Endothelial cell (in vitro differentiated cells): ENCODE measurements at places on chromosomes 7 and 10.

DNA sequence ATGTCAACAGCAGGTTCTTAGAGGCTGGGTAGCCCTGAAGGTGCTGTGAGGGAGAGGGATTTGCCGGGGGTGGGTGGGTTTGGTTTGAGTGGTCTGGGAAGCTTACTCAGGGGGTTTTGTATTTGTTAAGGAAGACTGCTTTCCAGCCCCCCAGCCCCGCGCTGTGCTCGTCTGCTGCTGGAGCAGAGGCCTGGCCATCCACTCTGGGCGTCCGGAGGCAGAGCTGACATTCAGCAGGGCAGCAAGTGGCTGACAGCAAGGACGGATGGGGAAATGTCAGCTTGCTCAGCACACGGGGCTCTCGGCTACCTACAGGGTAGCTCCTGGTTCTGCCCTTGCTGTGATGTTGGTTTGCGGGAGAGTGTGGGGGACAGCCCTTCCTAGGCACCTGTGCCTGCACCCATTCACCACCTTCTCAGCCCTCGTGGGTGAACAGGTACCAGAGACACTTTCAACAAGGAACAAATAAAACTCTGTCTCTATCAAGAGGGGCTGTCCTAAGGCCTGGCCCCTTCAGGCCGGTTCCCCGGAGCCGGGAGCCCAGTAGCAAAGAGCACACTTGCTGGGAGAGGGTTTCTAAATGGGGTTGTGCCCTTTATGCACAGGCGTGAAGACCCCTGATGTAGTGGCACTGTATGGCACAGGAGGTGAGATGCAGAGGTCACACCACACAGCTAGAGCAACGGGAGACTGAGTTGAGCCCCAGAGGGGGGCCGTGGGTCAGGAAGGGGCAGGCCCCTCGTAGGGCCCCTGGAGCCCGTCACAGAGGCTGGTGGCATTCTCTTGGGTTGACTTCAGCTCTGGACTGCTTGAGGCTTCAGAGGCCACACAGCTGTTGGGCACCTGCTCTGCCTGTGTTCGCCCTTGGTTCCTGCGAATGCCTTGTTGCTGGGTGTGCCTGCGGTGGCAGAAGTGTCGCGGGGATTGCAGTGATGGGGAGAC is 72.2 kb upstream of the SHH start:
- peaks cover 17% of the 10 kb centered on the region for H3K27me3 ChIP-seq
- no peak for DNase-seq
- peak overlapping the region; percentile 39 for H3K27ac ChIP-seq
- H3K4me3 ChIP-seq = no peak overlapping the region

- no peak overlapping the region for H3K4me3 ChIP-seq
- peaks cover 11% of the 10 kb centered on the region for H3K4me1 ChIP-seq
- no peaks in the 10 kb centered on the region for H3K36me3 ChIP-seq
- DNase-seq = no peak
- peak overlapping the region; percentile 48 for H3K27ac ChIP-seq
Measured at GRCh38 chr7:65744406-65744805, 128.5 kb upstream of the VKORC1L1 start.

- H3K27ac ChIP-seq = peak overlapping the region; percentile 55
- H3K27me3 ChIP-seq = peaks cover 18% of the 10 kb centered on the region
- H3K4me3 ChIP-seq = peak overlapping the region; percentile 99
- peaks cover 66% of the 10 kb centered on the region for H3K4me1 ChIP-seq
- H3K36me3 ChIP-seq = peaks cover 16% of the 10 kb centered on the region
Measured at GRCh38 chr7:16646472-16647072, 591 bp downstream of the BZW2 start.

GRCh38 chr10:86388119-86388704 is 21.6 kb upstream of the GRID1 start:
- peaks cover 28% of the 10 kb centered on the region for H3K27me3 ChIP-seq
- peaks cover 7% of the 10 kb centered on the region for H3K4me1 ChIP-seq
- peak overlapping the region; percentile 11 for H3K27ac ChIP-seq
- no peak overlapping the region for H3K4me3 ChIP-seq
- no peaks in the 10 kb centered on the region for H3K36me3 ChIP-seq

DNA sequence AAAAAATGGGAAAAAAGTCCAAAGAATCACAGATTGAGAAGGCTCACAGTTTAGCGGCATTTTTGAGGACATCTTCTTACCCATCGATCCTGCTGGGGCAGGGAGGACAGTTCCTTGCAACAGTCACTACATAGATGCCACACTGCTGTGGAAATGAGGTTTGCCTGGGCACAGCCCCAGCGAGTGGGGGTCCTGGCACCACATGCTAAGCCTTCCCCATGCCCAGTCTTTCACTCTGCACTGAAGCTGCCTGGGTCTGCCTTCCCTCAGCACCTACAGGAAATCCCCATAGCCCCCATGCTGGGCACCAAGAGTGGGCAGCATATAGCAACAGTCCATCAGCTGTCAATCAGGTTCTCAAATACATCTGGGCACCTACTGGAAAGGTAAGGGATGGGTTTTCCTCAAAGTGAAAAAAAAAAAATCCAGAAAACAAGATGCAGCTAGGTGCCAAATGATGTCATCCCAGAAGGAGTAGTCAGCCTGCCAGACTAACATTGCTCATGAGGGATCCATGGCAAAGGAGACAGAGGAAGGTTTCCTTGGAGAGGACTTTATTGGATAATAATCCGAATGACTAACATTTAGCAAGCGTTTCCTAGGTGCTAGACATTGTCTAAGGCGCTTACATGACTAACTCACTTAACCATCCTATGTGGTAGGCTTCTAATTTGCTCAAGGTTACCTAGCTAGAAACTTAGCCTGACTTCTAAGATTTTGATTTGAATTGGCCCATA is 125.7 kb upstream of the CXCL12 start:
- no peak overlapping the region for H3K27ac ChIP-seq
- H3K36me3 ChIP-seq = no peaks in the 10 kb centered on the region
- H3K4me3 ChIP-seq = no peak overlapping the region
- H3K27me3 ChIP-seq = no peaks in the 10 kb centered on the region
- DNase-seq = no peak

DNA sequence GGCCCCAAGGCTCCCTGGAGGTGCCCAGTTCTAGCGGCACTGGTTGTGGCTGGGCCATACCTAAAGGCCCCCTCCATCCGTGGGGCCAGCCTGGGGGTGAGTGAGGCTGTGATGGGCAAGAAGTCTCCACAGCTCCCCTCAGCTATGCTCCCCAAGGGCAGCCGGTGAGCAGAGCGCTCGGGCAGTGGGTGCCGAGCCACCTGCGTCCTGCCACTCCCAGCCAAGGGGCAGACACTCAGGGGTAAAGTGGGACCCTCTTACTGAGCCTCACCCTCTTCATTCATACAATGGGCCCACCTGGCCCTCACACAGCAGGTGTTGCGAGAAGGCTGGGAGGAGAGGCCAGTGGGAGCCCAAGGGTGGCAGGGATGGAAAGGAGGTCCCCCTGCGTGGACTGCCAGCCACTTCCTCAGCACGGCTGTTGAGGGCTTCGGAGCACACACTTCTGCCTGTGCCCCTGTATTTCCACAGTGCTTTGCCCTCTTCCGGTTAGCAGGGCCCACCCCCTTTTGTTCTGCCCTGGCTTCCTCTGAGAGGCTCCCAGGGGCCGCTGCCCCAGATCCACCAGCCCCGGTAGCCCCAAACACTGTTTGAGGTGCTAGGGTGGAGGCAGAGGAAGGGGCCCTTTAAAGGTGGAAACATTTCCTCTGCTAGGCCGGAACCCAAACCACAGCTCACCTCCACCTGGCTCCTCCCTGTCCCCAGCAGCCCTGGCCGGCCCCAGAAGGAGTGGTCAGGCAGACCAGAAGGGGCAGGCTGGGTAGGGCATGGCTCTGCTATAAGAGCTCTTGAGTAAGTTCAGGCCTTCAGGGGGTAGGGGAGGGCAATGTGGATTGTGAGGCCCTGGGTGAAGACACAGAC is 16.4 kb upstream of the C10orf105 start:
- no peak overlapping the region for H3K4me3 ChIP-seq
- H3K27me3 ChIP-seq = peaks cover 3% of the 10 kb centered on the region
- H3K27ac ChIP-seq = no peak overlapping the region
- H3K4me1 ChIP-seq = peaks cover 16% of the 10 kb centered on the region

- H3K36me3 ChIP-seq = no peaks in the 10 kb centered on the region
- H3K27me3 ChIP-seq = peaks cover 9% of the 10 kb centered on the region
- no peak for DNase-seq
- H3K4me3 ChIP-seq = no peak overlapping the region
- H3K27ac ChIP-seq = no peak overlapping the region
Measured at GRCh38 chr7:101728128-101728527, 89.3 kb upstream of the CUX1 start.

GRCh38 chr7:22339725-22340390 is 17.1 kb downstream of the RAPGEF5 start:
- no peak for DNase-seq
- peaks cover 17% of the 10 kb centered on the region for H3K4me1 ChIP-seq
- H3K36me3 ChIP-seq = peaks cover 33% of the 10 kb centered on the region
- H3K27me3 ChIP-seq = peaks cover 6% of the 10 kb centered on the region
- H3K4me3 ChIP-seq = peak overlapping the region; percentile 33
- H3K27ac ChIP-seq = no peak overlapping the region

DNA sequence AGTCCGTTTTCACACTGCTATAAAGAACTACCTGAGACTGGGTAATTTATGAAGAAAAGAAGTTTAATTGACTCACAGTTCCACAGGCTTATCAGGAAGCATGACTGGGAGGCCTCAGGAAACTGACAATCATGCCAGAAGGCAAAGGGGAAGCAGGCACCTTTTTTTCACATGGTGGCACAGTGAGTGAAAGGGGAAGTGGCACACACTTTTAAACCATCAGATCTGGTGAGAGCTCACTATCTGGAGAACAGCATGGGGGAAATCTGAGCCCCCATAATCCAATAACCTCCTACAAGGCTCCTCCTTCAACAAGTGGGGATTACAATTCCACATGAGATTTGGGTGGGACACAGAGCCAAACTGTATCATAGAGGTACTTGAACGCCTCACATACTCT is 30.0 kb downstream of the AGR3 start:
- no peaks in the 10 kb centered on the region for H3K36me3 ChIP-seq
- no peak for DNase-seq
- H3K4me3 ChIP-seq = no peak overlapping the region
- H3K27me3 ChIP-seq = peaks cover 5% of the 10 kb centered on the region

- H3K4me1 ChIP-seq = no peaks in the 10 kb centered on the region
- no peaks in the 10 kb centered on the region for H3K36me3 ChIP-seq
- no peak overlapping the region for H3K4me3 ChIP-seq
- DNase-seq = no peak
- no peak overlapping the region for H3K27ac ChIP-seq
- no peaks in the 10 kb centered on the region for H3K27me3 ChIP-seq
Measured at GRCh38 chr7:39480901-39481300, 85.3 kb upstream of the YAE1 start.

GRCh38 chr10:78623578-78624215 is 445.1 kb upstream of the ZMIZ1 start:
- no peaks in the 10 kb centered on the region for H3K36me3 ChIP-seq
- no peak for DNase-seq
- H3K4me1 ChIP-seq = peaks cover 3% of the 10 kb centered on the region
- no peak overlapping the region for H3K4me3 ChIP-seq

- H3K4me3 ChIP-seq = no peak overlapping the region
- peaks cover 7% of the 10 kb centered on the region for H3K4me1 ChIP-seq
- H3K27me3 ChIP-seq = peaks cover 27% of the 10 kb centered on the region
- H3K27ac ChIP-seq = no peak overlapping the region
- DNase-seq = no peak
- no peaks in the 10 kb centered on the region for H3K36me3 ChIP-seq
Measured at GRCh38 chr10:86391986-86392722, 25.6 kb upstream of the GRID1 start.

GRCh38 chr10:29575098-29575455 is 59.7 kb downstream of the SVIL start:
- H3K27ac ChIP-seq = no peak overlapping the region
- DNase-seq = no peak
- peaks cover 4% of the 10 kb centered on the region for H3K27me3 ChIP-seq
- H3K4me1 ChIP-seq = peaks cover 13% of the 10 kb centered on the region
- H3K36me3 ChIP-seq = peaks cover 10% of the 10 kb centered on the region

DNA sequence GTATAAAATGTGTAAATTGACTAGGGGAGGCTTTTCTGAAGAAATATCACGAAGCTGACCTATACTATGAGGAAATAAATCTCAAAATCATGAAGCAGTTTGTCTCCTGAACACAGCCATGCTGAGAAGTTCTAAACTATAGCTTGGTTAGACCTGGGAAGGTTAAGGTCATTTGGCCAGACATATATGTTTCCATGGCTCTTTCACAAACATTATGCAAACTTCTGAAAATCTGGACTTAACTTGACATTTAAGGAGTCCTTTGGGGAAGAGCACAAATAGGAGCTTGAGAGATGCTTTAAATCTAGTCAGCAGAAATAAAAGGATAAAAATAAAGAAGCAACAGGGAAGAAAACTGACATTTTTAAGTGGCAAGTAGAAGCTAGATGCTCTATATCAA is 115.9 kb upstream of the MEOX2 start:
- no peaks in the 10 kb centered on the region for H3K36me3 ChIP-seq
- H3K27me3 ChIP-seq = no peaks in the 10 kb centered on the region
- no peak overlapping the region for H3K27ac ChIP-seq
- H3K4me3 ChIP-seq = no peak overlapping the region
- peaks cover 9% of the 10 kb centered on the region for H3K4me1 ChIP-seq

DNA sequence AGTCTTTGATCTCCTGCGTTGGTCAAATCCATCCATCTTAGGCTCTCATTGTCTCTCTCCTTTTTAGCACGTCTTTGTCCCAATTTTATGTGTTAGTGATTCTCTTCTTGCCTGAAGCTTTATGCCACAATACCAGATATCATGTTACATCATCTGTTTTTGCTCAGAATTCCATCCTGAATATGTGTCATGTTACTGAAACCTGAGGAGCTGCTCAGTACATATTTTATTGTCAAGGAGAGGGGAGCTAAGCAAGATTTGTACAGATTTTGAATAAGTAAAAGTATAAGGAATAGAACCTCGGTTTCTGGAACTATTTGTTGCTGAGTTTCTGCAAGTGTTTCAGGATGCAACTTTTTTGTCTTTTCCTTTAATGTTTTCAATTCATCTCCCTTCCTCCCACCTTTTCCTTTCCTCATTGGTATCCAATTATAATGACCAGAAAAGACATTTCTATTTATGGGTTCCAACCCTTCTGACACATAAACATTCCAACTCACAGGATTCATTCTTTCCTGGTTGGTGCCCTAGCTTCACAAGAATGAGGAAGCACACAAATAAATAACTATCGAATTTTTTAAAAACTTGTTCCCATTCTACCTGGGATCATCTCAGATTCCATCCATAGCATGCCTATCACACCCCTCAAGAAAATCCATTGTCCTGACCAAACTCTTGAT is 291.8 kb downstream of the CRPPA start:
- H3K27me3 ChIP-seq = no peaks in the 10 kb centered on the region
- H3K4me1 ChIP-seq = no peaks in the 10 kb centered on the region
- no peaks in the 10 kb centered on the region for H3K36me3 ChIP-seq
- no peak overlapping the region for H3K4me3 ChIP-seq
- no peak overlapping the region for H3K27ac ChIP-seq
